KBM-7 (cell line): ENCODE measurements at places on chromosomes 2 and 18.

GRCh38 chr2:215917953-215918620, 95.3 kb downstream of the MREG start:
- no peak for DNase-seq

DNA sequence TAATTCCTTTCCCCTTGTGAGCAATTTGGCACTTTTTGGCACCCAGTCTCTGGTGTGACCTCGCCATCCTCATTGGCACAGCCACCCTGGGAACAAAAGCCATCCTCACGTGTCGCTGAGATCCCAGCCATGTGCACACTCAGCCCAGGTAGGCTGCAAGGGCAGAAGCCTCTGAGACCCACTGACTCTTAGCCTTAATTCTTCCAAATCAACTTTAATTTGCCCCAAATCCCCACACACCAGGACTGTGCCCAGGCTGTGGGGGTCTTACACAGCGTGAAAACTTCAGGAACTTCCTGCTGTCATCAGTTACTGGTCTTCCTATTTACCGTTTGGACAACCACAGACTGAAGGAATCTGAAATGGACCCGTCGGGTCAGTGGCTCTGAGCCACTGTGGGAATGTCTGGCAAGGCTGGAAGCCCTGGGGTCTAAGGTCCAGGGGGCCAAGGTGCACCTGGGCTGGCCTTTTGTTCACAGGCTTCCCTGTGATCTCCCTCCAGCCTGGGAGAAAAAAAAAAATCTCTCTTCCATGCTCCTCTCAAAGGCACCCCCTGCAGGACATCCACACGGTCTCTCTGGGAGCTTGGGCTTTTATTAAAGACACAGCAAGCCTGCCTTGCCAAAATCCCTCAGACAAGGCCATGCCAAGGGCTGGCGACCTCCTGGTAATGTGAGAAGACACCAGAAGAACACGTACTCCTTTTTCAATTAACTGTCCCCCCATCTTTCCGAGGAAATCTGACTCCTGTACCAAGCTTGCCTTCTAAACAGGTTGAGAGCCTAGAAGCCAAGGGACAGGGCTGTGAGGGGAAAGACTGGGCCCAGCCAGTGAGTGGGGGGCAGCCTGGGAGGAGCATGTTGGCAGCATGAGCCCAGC, 42.1 kb upstream of the LAPTM4A start:
- DNase-seq, result peak; percentile 52

DNA sequence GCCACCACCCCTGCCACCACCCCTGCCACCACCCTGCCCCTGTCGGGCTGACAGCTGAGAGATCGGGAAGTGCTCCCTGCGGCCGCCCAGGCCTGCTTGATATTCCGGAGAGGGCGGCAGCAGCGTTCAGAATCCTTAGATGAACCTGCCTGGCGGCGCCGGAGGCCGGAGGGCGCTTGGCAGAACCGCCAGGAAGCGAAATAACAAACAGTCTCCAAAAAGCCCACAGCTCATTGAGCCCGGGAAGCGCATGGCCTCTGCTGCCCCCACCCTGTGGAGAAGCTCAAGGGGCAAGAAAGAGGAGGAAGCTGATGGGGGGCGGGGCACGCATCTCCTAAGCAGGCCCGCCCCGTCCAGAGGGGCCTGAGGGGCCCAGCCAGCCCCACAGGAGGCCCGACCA, 92.2 kb upstream of the MBOAT2 start:
- peak; percentile 86 for DNase-seq

GRCh38 chr2:128535953-128536352, 217.3 kb upstream of the HS6ST1 start:
- no peak for DNase-seq

DNA sequence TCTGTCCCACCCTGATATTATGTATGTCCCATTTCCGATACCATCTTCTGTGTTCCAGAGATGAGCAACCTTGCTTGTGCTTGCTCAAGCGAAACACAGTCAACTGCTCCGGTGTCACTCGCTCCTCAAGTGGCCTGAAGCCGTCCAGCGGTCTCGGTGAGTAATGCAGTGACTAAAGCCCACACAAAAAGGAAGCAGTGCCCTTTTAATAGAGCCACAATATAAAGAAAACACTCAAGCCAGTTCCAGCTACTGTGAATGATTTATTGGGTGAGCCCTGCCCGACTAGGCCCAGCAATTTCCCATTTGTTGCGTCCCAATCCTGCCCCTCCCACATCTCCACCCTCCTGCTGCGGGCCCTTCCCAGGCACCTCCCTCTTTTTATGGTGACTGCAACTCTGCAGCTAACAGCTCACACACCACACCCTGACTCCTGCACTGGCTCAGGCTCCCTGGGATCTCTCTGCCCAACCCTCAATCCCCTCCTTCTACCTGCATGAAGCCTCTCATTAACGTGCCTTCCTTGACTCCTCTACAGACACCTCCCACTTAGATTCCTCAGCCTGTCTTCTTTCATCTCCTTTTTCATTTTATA, 44.2 kb upstream of the DSC1 start:
- peak; percentile 90 for DNase-seq

GRCh38 chr2:232698556-232699091, 1.5 kb downstream of the GIGYF2 start:
- no peak for DNase-seq

DNA sequence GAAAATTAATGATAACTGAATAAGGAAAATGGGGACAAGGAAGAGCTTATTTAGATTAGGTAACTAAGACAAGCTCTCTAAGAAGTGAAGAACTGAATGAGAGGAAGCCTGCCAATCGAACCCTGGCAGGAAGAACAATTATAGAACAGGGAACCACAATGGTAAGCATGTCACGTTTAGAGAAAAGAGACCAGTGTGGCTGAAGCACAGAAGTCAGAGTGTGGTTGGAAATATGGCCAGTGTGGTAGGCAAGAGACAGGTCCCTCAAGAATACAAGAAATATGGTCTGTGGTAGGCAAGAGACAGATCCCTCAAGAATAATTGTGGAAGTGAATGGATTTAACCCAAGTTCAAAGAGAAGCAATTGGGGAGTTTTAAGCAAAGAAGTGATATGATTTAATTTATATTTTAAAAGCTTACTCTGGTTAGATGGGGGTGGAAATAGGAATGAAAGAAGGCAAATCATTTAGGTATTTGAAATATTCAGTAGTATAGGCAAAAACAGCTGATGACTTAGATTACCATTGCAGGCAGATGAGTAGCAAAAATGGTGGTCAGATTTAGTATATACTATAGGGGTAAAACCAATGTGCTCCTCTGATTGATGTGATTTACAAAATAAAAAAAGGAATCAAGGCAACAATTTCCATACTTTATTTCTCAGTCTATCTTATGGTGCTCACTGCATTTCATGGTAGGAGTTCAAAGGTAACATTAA, 38.8 kb upstream of the ERMN start:
- peak; percentile 74 for DNase-seq
